ENCODE measurements at places on chromosomes 3 and 15. TPM values are rescaled to one million over a fixed set of nuclear protein-coding genes. Genes with fewer than 3 reads are reported as not detected.

DNA sequence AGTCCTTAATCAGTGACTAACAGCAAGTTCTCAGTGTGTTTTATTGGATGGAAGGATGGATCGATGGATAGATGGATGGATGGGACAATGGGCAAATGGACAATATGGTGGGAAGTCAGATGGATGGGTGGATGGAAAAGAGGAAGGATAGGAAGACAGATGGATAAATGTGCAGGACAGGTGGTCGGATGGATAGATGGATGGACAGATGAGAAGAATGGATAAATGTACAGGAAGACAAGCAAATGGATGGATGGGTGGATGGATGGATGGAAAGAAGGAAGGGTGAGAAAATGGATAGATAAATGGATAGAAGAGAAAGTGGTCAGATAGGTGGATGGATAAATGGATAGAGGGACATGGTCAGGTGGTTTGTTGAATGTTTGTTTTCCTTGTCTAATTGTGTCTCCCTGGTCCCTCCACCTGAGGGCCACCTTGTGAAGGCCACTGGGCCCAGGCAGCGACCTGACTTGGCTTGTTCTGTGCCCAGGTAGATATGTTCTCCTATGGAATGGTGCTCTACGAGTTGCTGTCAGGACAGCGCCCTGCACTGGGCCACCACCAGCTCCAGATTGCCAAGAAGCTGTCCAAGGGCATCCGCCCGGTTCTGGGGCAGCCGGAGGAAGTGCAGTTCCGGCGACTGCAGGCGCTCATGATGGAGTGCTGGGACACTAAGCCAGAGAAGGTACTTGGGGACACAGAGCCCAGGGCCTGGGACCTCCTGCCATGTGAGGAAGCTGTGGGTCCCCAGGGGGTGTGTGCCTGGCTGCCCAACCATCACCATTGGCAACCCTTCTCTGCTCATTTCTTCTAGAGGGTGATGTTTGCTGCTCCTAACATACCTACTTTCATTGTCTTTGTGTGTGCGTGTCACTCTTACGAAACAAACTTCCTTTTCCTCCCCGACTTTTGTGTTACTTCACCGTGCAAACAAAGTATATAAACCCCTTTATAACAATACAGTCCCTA, 137.5 kb downstream of the LRRK1 start:
- no peak for DNase-seq

- DNase-seq: no peak
These were observed 1.5 kb upstream of the SLC35G2 start for GRCh38 chr3:136817448-136817847.

- no peak for DNase-seq
These were observed 109.6 kb upstream of the PHLDB2 start for GRCh38 chr3:111749171-111750170.

DNA sequence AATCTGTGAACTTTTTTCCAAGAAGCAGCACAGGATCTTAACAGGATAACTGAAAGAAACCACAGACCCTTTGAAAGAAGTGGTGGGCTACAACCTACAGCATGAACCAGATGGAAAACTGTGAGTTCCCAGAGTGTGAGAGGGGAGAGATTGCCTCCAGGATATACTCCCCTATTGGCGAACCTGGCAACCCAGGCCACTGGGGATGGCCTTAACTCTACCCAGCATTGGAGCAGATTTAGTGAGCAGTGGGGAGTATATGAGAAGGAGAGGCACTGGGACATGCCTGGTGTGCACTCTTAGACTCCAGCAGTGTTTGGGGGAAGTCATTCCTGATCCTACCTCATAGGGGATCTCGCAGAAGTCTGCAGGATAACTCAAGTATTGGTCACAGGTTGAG, 201.0 kb upstream of the TP63 start:
- no peak for DNase-seq

- no peak for DNase-seq
These were observed 694 bp downstream of the PLAAT1 start for GRCh38 chr3:193241716-193242115.

DNA sequence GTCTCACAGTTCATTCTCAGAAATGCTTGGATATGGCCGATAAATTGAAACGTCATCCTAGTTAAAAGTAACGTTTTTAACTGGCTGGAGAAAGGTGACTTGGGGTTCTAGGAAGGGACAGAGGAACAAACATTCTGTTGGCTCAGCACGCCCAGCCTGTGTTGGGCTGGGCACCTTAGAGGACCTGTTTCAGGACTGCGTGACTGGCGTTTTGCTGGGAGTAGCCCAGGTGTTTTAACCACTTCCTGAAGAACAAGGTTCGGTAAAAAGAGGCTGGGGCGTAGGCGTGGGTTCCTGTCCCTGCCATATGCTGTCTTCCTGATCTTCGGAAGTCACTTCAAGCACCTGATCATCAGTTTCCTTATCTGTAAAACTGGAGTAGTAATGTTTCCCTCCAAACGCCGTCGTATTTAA, 1.1 kb upstream of the TLNRD1 start:
- peak; percentile 47 for DNase-seq

DNA sequence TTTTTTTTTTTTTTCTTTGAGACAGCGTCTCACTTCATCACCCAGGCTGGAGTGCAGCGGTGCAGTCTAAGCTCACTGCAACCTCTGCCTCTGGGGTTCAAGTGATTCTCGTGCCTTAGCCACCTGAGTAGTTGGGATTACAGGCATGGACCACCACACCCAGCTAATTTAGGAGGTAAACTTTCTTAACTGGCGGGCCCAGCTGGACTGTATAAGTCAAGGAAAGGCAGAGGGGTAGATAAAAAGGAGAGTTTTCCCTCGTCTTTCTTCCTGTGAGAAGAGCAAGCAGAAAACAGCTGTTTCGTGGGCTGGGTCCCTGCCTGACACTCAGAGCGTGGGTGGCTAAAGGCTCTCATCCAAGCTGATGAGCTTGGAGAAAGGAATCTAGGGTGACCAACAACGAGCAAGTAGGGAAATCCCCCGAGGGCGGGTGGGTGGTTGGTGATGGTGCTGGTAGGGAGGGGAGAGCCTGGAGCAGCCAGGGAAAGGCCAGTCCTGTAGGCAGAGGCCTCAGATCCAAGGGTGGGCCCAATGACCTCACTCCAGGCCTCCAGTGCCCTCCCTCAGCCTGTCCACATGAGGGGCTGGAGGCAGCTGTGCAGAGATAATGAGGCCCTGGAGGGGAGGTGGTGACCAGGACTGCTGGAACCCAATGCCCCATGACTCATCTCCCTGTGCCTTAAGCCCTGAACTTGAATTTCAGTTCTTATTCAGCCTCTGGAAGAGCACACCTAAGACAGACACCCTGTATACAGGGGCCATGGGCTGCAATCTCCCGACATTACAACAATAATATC, 43.1 kb upstream of the LIMD1 start:
- DNase-seq: no peak

DNA sequence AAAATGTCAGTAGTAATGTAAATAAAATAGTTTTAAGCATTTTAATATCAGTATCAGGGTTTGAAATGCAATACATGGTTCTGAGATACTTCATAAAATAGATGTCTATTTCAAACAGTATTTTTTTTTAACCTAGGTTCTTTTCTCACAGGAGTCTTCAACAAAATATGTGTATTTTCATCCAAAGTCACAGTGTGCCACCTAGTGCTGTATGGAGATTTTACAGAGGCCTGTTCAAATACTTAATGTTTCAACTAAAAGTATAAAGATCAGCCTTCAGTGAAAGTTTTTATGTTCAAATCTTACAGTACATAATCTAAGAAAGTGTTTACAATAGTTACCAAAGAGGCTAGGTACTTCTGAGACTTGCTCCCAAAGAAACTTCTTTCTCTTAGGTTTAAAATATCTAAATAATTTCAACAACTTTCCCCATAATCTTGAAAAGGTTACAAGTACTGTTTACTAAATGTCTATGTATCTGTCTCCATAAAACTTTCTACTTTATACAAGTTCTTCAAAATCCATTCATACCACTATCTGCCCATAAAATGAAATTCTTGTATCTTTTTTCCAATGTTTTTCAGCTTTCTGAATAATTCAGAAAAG, 38.3 kb downstream of the SCAPER start:
- no peak for DNase-seq

GRCh38 chr3:43969944-43970343, 271.7 kb upstream of the TOPAZ1 start:
- no peak for DNase-seq

DNA sequence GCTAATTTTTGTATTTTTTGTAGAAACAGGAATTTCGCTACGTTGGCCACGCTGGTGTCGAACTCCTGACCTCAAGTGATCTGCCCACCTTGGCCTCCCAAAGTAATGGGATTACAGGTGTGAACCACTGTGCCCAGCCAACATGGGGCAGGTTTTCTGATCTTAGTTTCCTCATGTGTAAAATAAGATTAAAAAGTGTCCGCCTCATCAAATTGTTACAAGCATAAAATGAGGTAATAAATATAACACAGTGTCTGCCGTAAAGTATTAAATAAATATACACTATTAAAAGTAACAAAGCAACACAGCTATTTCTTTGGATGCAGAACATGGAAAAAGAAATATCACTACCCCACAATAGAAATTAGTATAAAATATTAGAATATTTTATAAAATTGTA, 16.4 kb upstream of the COMMD2 start:
- no peak for DNase-seq

- DNase-seq: no peak
These were observed 784.0 kb downstream of the ZPLD1 start for GRCh38 chr3:103218793-103219192.

GRCh38 chr3:134145183-134145582, 105.5 kb downstream of the RYK start:
- DNase-seq: no peak

GRCh38 chr3:69888040-69888942, 111.2 kb upstream of the SAMMSON start:
- DNase-seq: no peak

- DNase-seq: no peak
These were observed 93.8 kb downstream of the FHIT start for GRCh38 chr3:61157414-61157813.

GRCh38 chr15:69000091-69000490, 14.4 kb upstream of the NOX5 start:
- no peak for DNase-seq

GRCh38 chr3:76756577-76756976, 283.3 kb upstream of the ROBO2 start:
- no peak for DNase-seq

GRCh38 chr15:75697523-75697922, 15.1 kb downstream of the CSPG4 start:
- no peak for DNase-seq

GRCh38 chr3:98325055-98325454, 28.6 kb upstream of the OR5K4 start:
- DNase-seq: no peak

- DNase-seq: no peak
These were observed 482.5 kb upstream of the TBL1XR1 start for GRCh38 chr3:177679568-177680471.

GRCh38 chr3:195508185-195508584, 34.9 kb downstream of the PPP1R2 start:
- no peak for DNase-seq

GRCh38 chr15:51992953-51993352, 21.4 kb upstream of the LEO1 start:
- DNase-seq: no peak

- DNase-seq: no peak
These were observed 184.9 kb upstream of the LRRC3B start for GRCh38 chr3:26437678-26438077.

DNA sequence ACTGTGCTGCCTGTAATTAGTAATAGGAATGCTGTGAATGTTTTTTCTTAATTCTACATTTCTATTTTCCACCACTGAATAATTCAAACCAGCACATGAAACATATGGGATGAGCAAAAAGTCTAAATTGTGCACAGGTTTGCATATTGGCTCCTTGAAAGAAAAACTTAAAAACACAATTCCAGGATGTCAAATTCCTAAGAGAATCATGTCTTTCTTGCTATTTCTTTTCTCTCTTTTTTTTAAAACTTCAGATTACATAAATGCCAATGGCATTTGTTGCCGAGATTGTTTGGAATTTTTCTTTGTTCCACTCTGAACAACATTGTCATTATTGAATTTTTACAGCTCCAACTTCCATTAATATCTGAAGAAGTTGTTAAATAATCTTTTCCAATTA, 60.8 kb downstream of the VGLL3 start:
- DNase-seq: no peak

DNA sequence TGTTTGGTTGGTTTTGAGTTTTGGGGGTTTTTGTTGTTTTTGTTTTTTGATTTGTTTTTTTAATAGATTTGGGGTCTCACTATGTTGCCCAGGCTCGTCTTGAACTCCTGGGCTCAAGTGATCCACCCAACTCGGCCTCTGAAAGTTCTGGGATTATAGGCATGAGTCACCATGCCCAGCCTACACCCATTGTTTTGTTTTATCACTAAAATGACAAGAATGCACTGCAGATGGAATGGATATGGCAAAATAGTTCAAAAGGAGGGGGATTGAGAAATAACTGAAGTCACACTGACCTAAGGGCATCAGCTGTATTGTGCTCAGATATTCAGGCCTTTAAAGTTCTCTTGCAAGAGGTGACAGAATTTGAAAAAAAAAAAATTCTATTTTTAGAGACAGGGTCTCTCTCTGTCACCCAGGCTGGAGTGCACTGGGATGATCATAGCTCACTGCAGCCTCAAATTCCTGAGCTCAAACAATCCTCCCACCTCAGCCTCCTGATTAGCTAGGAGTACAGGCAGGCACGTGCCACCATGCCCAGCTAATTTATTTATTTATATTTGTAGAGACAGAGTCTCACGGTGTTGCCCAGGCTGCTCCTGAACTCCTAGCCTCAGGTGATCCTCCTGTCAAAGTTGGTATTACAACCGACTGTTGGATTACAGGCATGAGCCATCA, 4.4 kb upstream of the RASA2 start:
- DNase-seq: no peak

Gene DUOXA2
- not detected for polyA plus RNA-seq

Gene HRG
- polyA plus RNA-seq: not detected

Gene TLR9
- 2.4 TPM for polyA plus RNA-seq

Gene FBLN2
- polyA plus RNA-seq: 14.0 TPM

Gene FHIT
- polyA plus RNA-seq: 7.0 TPM

Gene HRH1
- polyA plus RNA-seq: not detected

Gene SPINT1
- polyA plus RNA-seq: 6.4 TPM

Gene GCSAM
- 24.3 TPM for polyA plus RNA-seq

Gene DTX3L
- 25.3 TPM for polyA plus RNA-seq

Gene CNTN6
- not detected for polyA plus RNA-seq

Gene PLSCR5
- not detected for polyA plus RNA-seq

Gene CDCP1
- not detected for polyA plus RNA-seq

Gene SNURF
- polyA plus RNA-seq: 33.3 TPM

Gene REC114
- polyA plus RNA-seq: not detected

Gene EPHB3
- polyA plus RNA-seq: not detected

Gene GNAT1
- not detected for polyA plus RNA-seq
